IgD-negative memory B cell (primary cell): ENCODE measurements at places on chromosomes 6 and 20. TPM values are rescaled to one million over a fixed set of nuclear protein-coding genes. Genes with fewer than 3 reads are reported as not detected.

The TRDN gene
- not detected for polyA plus RNA-seq

The PGBD1 gene
- polyA plus RNA-seq: 0.64 TPM

The FKBP1C gene
- not detected for polyA plus RNA-seq

The VAPB gene
- 32.9 TPM for polyA plus RNA-seq

The KIF6 gene
- polyA plus RNA-seq: not detected

The CTAGE9 gene
- polyA plus RNA-seq: not detected

The DEFB132 gene
- polyA plus RNA-seq: not detected

The UNC93A gene
- polyA plus RNA-seq: not detected

The PNPLA1 gene
- polyA plus RNA-seq: 0.19 TPM

The CENPW gene
- polyA plus RNA-seq: 6.2 TPM

The SRC gene
- polyA plus RNA-seq: 2.3 TPM

The SCRT2 gene
- not detected for polyA plus RNA-seq

The OOEP gene
- 0.79 TPM for polyA plus RNA-seq

The OXT gene
- 0.59 TPM for polyA plus RNA-seq

The KIAA0408 gene
- 0.76 TPM for polyA plus RNA-seq

The SYCP2L gene
- not detected for polyA plus RNA-seq

The CALHM5 gene
- not detected for polyA plus RNA-seq

The TCFL5 gene
- polyA plus RNA-seq: 1.2 TPM

The DOK5 gene
- not detected for polyA plus RNA-seq

The C6orf15 gene
- polyA plus RNA-seq: not detected

The CRIP3 gene
- polyA plus RNA-seq: 2.9 TPM

The TUBB1 gene
- polyA plus RNA-seq: 7.8 TPM

The EYS gene
- 0.04 TPM for polyA plus RNA-seq

The TMEM200A gene
- 0.33 TPM for polyA plus RNA-seq

The ERVFRD-1 gene
- not detected for polyA plus RNA-seq

The PAK5 gene
- not detected for polyA plus RNA-seq

The SAMD5 gene
- not detected for polyA plus RNA-seq

The RBBP8NL gene
- polyA plus RNA-seq: not detected
